ENCODE measurements at places on chromosomes 2 and 18.

GRCh38 chr2:161576421-161576820 lies 47.8 kb upstream of the SLC4A10 start:
- DNase-seq, result no peak

DNA sequence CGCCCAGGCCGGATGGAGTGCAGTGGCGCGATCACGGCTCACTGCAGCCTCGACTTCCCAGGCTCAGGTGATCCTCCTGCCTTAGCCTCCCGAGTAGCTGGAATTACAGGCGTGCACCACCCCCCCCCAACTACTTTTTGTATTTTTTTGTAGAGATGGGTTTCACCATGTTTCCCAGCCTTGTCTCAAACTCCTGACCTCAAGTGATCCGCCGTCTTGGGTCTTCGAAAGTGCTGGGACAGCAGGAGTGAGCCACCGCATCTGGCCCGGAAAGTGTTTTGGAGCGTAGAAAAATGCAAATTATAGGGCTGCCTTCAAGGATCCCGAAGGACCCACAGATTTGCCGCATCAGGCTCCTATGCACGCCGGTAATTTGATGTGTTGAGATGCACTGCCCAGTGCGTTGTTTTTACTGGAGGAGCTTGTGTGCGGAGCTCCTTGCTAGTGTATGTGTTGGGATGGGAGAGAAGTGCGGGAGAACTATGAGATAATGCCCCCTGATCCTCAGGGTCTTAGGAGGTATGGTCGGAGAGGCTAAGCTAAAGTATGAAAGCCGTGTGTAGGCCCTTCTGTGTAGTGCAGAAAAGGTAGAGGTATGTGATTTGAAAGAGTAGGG lies 1.2 kb upstream of the CLASP1 start:
- DNase-seq, result peak; percentile 13

GRCh38 chr2:181466661-181467576 lies 9.7 kb downstream of the ITGA4 start:
- peak; percentile 26 for DNase-seq

GRCh38 chr2:236501531-236501930 lies 68.1 kb upstream of the ACKR3 start:
- DNase-seq, result no peak

All from HS-5 (cell line).